Kasumi-1 (cell line): ENCODE measurements at places on chromosomes 1 and 21.

GRCh38 chr1:9473032-9473807, 66.0 kb upstream of the SLC25A33 start:
- DNase-seq, result no peak

GRCh38 chr1:182601416-182601786, 2.8 kb downstream of the RGS16 start:
- peak; percentile 86 for DNase-seq

DNA sequence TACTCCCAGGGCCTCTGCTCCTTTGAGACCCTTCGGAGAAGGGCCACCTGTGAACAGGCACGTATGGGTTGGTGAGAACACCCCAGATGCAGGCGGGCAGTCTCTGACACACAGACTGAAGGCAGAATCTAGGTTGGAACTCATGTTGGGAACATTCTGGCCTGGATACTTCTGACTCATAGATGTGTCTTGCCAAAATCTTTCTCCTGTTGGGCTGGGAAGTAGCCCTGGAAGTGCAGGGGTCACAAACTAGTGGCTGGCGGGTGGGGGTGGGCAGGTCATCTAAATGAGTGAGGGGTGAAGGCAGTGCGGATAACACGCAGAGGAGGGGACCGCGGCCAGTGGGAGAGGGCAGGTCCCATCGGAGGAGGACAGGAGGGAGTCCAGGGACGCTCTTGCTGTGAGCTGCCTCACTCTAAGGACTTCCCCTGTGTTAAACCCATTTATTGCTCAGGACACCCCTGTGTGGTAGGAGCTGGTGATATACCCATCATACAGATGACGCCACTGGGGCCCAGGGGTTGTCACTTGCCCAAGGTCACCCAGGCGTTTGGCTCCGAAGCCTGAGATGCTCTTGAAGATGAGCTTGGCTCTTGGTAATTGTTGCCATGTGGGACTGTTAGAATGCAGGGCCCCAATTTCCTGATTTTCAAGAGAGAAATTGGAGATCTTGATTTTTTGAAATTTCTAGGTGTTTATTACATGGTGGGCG, 181.0 kb downstream of the PTPRU start:
- DNase-seq, result no peak

DNA sequence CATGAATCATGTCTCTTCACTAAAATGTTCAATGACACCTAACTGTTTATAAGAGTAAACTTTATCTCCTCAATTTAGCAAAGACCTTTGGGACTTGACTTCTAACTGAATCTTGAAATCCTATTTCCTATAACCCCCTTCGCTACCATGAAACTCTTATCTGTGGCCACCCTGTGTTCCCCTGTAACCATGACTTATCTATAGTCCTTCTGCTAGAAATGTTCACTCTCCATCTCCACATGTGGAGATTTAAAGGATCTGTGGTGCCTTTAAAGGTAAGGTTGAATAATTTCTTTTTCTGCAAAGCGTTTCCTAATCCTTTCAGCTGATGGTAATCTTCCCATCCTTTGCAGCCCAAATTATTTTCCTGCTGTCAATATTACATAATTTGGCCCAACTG, 436.3 kb upstream of the RUNX1 start:
- no peak for DNase-seq

DNA sequence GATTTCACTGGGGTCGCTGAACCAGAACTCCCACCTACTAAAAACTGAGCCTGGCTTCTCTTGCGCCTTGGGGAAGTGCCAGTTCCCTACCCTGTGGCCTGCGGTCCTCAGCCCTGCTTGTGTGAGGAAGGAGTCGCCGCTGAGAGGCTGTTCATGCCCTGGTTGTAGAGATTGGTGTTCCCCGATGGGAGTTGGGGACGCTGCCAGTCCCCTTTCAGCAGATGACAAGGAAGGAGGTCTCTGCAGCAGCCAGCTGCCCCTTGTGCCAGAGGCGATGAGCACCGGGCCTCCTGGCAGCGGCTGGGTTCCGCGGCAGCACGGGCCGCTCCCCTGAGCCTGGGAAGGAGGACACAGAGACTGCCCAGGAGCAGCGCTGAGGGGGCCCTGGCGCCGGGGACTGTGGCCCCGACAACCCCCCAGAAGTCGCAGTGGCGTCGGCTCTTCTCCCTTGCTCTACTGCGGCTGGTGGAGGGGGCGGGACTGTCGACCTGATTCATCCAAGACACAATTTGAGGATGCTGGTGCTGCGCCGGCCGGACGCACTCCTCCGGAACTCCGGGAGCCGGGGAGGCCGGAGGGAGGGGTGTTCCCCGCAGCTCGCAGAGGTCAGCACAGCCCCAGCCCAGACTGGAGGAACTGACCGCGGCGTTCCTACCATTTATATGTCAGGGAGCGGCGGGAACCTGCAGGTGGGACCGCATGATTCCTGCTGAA, 12.0 kb upstream of the ADORA3 start:
- peak; percentile 61 for DNase-seq

DNA sequence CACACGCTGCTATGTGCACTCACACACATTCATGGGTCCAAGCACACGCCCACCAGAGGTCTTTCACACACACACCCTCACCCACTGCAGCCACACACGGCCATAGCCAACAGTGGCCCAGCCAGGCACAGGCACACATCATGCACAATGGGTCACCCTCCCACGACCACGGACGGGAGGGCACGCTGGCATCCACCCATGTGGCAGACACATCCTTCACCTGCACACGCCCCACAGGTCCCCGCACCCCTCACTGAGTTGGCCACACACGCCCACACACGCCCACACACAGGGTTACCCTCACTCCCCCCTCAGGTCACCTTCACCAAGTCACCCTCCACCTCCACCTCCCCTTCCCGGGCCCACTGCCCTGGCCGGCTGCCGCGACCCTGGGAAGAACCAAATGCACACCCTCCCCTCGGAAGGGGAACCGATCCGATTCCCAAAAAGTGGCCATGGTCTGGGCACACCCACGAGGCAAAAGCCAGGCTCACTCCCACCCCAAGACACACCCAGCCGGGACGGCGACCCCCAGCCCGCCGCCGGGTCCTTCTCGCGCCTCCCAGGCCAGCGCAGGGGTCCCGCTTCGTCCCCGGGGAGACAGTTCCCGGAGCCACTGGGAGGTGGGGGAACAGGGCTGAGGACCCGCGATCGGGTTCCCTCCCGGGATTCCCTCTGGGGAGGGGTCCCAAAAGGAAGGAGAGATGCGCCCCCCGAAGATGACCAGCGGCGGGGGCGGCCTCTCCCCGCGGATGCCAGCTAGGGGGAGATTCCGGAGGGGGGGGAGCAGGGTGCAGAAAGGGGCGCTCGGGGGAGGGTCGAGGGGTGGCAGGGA, 860 bp downstream of the SDC3 start:
- DNase-seq, result no peak

DNA sequence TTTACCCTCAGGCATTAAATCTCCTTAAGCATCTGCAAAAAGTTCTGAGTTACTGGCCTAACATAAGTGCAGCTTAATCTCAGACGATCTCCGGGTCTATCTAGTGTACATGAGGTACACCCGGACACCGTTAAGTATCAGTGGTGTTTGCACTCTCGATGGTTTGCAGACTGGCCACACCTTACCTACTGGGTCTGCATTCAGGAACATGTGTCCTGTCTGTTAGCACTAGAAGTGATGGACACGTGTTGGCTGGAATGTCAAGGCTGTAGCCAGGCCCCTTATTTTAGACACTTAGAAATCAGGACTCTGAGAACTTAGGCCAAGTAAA, 783 bp upstream of the AGL start:
- DNase-seq, result no peak

DNA sequence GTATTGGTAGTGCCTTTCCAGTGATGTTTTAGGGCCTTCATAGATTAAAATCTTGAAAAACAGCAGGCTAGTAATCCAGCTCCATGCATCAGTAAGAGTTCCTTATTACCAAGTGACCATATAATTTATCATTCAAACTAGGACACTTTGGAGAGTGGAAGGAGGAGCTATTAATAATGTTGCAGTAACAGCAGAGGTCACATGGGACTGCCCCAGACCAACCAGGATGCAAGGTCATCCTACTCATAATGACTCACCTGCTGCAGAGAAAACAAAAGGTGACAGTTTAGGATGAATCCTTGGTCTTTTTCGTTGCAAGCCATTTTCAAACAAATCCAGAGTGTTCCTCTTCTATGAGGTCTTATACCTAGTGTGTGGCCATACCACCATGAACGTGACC, 187.4 kb downstream of the NUF2 start:
- DNase-seq, result no peak

GRCh38 chr1:39331647-39332046, 127.2 kb downstream of the MACF1 start:
- DNase-seq, result no peak
